ENCODE measurements at places on chromosomes 1 and 21.
A peak's percentile ranks its signal among the peaks of the same experiment; 100 is the strongest.

- no peak for DNase-seq
Observed at GRCh38 chr1:241355311-241356010, 1.5 kb downstream of the RGS7 start.

DNA sequence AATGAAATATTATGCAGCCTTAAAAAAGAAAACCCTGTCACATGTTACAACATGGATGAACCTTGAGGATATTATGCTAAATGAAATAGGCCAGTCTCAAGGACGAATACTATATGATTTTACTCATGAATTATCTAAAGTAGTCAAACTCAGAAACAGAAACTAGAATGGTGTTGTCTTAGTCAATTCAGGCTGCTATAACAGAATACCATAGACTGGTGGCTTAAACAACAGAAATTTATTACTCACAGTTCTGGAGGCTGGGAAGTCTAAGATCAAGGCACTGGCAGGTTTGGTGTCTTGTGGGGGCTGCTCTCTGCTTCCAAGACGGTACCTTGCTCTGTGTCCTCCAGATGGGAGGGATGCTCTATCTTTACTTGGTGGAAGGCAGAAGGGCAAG lies 113.8 kb upstream of the DNAH14 start:
- DNase-seq, result no peak

- no peak for DNase-seq
Observed at GRCh38 chr1:154586231-154586630, 18.7 kb downstream of the CHRNB2 start.

DNA sequence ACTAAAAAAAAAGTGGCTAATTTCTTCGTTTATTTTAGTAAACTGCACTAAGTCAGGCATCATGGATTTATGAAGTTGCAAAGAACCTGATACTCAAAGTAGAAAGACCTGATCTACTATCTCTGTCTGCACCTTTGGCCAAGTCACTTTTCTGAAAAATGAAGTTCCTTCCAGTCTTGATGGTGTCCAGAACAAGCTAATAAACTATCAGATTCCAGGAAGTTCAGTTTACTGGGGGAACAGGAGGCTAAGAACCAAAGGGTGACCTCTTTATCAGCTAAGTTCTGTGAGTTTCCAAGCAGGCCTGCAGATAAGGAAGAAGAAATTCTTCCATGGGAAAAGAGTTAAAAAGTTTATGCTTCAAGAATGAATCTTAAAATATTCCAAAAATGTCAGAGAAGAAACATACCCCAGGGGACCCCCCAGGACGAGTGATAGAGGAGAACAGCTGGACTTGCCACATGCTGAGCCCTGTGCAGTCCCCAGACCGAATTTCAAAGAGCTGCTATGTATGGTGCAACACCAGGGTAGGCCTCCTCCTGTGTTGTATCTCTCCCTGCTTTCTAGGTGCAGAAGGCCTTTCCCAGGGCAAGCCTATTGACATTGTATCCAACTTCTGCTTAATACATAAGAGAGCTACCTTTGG lies 72.8 kb upstream of the FGGY start:
- no peak for DNase-seq

DNA sequence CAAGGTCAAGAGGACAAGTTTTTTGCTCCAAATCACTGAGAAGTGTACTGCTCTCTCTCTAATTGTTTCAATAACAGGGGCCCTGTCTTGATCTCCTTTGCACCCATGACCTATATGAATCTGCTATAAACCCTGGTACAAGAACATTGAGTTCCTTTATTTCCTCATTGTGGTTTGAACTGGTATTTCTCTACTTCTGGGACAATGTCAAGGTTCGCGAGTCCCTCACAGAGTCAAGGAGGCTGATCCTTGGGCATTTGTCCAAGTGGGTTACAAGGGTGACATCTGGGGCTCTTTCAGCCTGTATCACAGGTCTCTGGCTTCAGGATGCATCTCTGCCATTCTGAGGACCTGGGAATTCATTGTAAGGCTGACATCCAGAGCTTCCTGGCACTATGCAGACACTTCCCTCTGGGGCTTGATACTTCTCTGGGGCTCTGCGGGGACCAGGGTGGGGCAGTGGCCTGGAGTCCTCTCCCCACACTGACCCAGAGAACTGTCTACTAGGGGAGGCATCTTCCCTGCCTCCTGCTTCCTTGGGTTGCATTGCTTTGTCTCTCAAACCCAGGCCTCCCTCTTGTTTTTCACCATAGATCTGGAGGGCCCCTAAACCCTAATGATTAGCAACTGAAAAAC lies 22.5 kb upstream of the ZNF648 start:
- DNase-seq, result no peak

- DNase-seq, result peak; percentile 57
Observed at GRCh38 chr1:203504400-203505250, 10.7 kb downstream of the OPTC start.

GRCh38 chr1:33852711-33853110 lies 11.2 kb upstream of the HMGB4 start:
- DNase-seq, result no peak

GRCh38 chr1:4126731-4127591 lies 226.9 kb upstream of the C1orf174 start:
- DNase-seq, result no peak

DNA sequence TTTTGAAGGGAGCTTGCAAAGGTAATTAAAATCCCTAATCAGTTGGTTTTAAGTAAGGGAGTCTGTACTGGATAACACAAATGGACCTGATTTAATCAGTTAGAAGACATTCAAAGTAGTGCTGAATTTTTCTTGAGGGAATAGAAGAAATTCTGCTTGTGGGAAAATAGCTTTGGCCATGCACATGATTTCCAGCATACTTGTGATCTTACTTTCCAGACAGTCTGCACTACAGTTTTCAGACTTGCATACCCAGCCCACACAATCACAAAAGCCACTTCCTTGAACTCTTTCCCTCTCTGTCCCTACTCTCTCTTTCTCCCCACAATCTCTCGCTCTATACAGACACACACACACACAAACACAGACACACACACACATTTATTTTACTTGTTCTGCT lies 852.1 kb downstream of the PLA2G4A start:
- no peak for DNase-seq

DNA sequence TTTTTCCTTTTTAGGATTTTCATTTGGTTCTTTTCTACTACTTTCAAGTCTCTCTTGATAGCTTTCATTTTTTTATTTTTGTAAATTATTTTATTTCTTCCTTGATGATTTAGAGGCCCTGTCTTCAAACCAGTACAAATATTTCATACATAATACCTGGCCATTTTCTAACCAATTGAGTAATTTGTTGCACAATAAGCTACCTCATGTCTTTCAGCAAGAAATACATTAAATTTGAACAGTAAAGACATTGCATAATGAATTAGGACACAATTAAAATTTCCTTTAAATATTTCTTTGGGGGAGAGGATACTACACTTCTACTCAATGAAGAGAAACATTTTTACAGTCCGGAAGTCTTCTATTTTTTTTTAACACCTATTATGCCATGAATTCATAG lies 15.6 kb upstream of the COL9A2 start:
- no peak for DNase-seq

- peak; percentile 89 for DNase-seq
Observed at GRCh38 chr1:156383023-156383422, 14.0 kb downstream of the RHBG start.

GRCh38 chr1:23177438-23178380 lies 9.1 kb upstream of the LUZP1 start:
- DNase-seq, result peak; percentile 20

GRCh38 chr1:55064071-55064581 lies 24.8 kb downstream of the PCSK9 start:
- DNase-seq, result peak; percentile 26

- DNase-seq, result peak; percentile 49
Observed at GRCh38 chr1:58816072-58816746, 32.4 kb upstream of the JUN start.

DNA sequence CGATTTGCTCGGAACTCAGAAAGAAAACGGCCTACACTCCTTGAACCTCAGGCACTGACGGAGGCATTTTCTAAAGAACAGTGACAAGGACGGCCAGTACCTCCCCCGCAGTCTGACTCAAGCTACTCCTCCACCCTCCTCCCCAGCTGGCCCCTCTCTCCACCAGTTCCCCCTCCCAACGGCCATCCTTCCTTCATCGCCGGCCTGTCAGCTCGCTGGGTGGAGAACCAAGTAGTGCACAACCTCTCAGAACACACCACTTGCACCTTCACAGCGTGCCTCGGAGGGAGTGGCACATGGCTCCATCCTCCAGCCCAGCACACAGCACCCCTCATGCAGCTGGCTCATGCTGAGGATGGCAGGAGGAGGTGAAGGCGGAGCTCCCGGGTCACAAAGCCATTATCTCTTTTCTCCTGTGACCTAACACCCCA lies 58.8 kb downstream of the TOR1AIP2 start:
- DNase-seq, result no peak

- DNase-seq, result no peak
Observed at GRCh38 chr1:40651138-40651857, 14.2 kb downstream of the RIMS3 start.

Data from NCI-H526 treated with DMSO at 0.1 percent for 48 hours (cell line).